ENCODE measurements at places on chromosomes 1 and 21.

DNA sequence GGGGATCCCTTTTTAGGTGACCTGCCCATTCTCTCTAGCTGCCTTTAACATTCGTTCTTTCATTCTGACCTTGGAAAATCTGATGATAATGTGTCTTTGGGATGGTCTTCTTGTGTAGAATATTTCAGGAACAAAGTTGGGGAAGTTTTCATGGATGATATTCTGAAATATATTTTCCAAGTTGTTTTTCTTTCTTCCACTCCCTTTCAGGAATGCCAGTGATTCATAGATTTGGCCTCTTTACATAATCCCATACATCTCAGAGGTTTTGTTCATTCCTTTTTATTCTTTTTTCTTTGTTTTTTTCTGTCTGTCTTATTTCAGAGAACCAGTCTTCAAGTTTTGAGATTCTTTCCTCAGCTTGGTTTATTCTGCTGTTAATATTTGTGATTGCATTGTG lies 13.9 kb upstream of the SCMH1 start:
- DNase-seq: no peak

DNA sequence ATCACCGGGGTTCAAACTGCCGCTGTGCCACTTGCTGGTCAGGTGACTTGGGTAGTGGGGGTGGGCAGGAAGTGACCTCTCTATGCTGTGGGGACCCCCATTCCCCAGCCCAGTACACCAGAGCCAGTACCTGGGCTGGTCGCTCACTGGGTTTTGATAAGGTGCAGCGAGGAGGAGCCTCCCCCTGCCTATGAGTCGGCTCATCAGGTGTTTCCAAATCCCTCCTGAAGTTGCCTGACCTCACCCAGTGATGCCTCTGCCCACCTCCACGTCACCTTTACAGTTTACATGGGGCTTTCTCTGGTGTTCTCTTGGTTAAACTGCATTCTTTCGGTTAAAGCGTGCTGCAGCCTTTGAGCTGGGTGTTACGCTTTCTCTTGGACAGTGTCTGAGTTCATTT lies 58.2 kb downstream of the ARHGEF10L start:
- no peak for DNase-seq

GRCh38 chr1:182446033-182446669 lies 3.8 kb upstream of the RGSL1 start:
- no peak for DNase-seq

- no peak for DNase-seq
Observed at GRCh38 chr21:34822942-34823341, 154.1 kb downstream of the CLIC6 start.

- DNase-seq: no peak
Observed at GRCh38 chr1:214546886-214547641, 4.3 kb downstream of the PTPN14 start.

DNA sequence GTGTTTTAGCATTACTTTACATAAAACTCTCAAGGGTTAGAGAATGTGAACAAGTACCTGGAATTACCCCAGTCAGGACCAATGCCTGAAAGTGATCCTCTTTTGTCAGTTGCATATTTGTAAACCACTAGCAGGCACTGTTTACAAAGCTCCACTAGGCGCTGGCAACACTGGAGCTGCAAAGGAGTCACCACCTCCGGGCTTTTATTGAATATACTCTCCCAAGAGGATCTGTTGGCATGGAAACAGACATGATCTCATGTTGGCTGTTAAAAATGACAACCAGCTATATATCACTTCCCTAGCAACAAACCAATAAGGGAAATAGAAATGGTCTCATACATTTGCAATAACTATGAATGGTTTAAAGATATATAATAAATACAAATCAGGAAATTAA lies 116.0 kb downstream of the TTLL7 start:
- no peak for DNase-seq

DNA sequence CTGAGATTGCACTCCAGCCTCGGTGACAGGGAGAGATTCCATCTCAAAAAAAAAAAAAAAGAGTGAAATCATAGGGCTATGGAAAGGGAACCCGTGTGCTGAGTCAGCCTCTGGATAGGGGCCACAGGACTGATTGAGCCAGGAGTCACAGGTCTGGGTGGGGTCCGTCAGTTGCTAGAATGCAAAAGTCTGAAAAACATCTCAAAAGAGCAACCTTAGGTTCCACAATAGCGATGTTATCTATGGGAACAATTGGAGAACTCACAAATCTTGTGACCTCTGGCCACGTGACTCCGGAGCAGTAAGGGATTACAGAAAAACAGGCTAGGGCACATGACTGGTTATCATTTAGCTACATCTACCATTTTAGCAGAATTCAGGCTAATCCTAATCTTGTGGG lies 32.8 kb upstream of the GREM2 start:
- no peak for DNase-seq

DNA sequence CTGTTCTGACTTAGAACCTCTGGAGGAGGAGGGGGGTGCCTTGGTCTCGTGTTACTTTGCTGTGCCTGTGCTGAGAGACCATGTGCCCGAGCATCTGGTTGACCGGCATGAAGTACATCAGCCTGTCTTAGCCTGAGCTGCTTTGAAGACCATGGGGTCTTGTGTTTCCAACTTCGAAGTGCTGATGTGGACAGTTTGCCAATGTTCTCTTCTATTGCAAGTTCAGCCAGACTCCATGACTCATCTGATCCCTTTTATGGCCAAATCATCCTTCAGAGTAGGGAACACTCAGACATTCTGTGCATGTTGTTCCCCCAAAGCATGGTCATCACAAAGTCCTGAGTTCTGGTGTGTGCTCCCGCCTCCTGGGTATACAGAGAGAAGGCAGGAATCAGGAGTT lies 6.0 kb upstream of the PLA2G2C start:
- no peak for DNase-seq

Measured in stimulated activated CD4-positive, alpha-beta T cell treated with anti-CD3 and anti-CD28 coated beads, Interleukin-15, amount 100 ng/mL, for 1 hour (primary cell).